ENCODE measurements at places on chromosomes 6 and 20.

GRCh38 chr20:62459488-62459887, 16.3 kb downstream of the GATA5 start:
- no peak for DNase-seq

- DNase-seq, result no peak
These were observed 98.0 kb downstream of the DLL1 start for GRCh38 chr6:170192905-170193304.

GRCh38 chr20:17407550-17407949, 123.6 kb downstream of the BFSP1 start:
- DNase-seq, result no peak

DNA sequence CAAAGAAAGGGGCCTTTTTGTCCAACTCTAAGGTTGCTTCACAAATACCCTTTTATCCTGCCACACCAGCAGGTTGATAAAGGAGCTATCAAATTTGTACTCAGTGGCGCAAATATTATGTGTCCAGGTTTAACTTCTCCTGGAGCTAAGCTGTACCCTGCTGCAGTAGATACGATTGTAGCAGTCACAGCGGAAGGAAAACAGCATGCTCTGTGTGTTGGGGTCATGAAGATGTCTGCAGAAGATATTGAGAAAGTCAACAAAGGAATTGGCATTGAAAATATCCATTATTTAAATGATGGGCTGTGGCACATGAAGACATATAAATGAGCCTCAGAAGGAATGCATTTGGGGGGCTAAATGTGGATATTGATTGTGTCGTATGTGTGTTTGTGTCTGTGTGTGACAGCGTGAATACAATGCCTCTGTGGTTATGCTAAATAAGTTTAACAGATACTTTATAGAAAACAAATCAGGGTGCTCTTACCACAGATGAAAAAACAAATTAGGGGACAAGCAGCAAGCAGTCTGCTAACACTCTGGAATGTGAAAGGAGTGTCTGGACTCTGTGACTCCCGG, 33.6 kb downstream of the HM13 start:
- DNase-seq, result no peak

- DNase-seq, result no peak
These were observed 135.3 kb upstream of the BEND6 start for GRCh38 chr6:56819604-56820003.

DNA sequence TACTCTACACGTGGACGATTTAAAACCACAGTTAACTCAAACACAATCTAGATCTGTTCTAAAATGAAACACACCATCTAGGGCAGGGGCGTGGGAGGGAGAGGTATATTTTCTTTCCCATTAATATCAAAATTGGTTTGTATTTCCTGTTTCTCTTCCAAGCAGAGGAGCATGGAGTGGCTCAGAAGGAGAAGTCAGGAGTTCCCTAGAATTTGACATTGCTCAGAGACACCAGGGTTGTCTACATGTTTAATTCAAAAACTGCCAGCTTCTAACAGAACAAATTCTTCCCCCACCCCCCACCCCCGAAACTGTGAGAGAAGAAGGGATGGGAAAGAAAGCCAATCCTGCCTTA, 2.3 kb downstream of the PREX1 start:
- DNase-seq, result no peak

DNA sequence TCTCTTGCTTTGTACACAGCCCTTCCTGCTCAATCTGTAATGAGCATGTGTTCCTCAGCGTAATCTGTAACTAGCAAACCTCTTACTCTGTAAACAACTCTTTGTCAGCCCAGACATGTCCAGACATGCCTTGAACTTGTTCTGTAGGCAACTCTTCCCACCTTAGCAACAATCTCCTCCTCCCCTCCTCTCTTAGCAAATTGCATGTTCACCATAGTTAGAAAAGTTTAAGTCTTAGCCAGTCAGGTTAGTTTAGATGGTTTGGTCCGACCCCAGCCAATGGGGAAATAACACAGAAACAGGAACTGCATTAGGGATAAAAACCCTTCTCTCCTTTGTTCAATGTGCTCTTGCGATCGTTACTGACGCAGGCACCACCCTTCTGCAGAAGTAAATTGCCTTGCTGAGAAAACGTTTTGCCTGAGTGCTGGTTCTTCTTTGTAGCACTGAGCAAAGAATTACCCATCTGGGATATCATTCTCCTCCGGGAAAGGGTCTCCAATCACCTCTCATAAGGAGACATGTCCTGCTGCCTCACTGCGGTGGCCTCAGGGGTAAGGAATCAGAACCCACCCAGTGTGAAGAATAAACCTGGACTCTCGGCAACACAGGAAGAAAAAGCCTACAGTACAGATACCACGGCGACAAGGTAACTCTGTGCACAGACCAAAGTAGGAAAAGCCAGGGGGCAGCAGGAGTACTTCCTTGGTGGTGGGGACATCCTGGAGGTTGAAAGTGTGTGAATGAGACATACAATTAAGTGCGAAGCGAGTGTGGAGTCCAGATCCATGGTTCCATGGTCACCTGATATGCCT, 26.2 kb downstream of the PLN start:
- no peak for DNase-seq

- no peak for DNase-seq
These were observed 24.0 kb downstream of the RRBP1 start for GRCh38 chr20:17657898-17658647.

GRCh38 chr20:51803148-51803854, 980 bp upstream of the SALL4 start:
- peak; percentile 73 for DNase-seq

DNA sequence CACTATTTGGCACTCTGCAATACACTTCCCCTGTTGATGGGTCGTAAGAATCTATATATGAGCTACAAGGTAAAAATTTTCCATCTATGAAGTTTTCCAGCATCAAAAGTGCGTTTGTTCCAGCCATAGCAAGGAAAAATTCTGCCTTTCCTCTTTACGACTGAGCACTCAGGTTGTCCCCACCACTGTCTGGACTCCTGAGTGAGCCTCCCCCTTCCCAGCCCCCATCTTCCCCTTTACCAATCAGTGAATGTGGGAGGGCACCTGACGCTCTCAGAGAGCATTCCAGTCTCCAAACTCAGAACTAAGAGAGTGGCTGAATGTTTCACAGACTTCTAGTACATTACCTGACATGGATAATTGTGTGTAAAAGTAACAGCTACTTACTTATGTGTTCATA, at the start of gene ALDH8A1:
TSS of gene ALDH8A1 (minus strand) at position 175 of the 400 bp plus-strand sequence. CDS start at position 127, 48 bp downstream.
- no peak for DNase-seq

DNA sequence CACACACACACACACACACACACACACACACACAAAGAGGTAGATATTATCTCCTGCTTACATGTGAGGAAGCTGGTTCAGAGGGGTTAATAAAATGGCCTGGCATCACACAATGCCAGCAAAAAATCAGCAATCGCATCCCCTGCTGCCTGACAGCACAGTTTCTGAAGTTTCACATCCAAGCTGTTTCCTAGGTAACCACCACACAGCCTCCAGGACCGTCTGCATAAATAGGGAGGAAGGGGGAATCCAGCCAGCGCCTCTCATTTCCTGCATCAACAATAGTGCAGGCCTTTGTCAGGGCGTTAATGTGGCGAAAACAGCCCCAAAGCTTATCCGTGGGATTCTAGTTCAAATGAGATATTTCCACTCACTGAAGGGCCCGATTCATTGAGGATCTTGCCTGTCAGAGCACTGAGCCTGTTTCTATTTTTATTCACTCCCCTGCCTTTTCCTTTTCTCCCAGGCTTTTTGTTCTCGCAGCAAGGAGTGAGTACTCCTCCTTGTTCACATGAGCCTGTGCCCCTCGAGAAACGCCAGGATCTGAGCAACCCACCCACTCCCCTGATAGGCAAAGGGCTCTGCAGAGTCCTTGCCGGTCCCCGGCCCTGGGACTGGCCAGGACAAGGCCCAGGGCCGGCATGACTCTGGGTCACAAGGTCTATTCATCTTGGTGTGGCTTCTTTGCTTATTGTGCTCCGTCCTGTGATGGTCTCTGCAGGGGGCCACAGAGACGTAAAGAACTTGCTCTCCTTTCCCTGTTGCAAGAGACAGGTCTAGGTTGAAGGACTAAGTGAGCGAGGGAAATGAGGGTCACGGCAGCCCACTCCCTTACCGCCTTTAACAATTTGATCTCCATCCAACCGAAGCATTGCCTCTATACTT, 32.7 kb downstream of the TUBB2B start:
- peak; percentile 37 for DNase-seq
